Activated CD4-positive, CD25-positive, alpha-beta regulatory T cell (primary cell): ENCODE measurements at places on chromosomes 1 and 21.
A peak's percentile ranks its signal among the peaks of the same experiment; 100 is the strongest.

DNA sequence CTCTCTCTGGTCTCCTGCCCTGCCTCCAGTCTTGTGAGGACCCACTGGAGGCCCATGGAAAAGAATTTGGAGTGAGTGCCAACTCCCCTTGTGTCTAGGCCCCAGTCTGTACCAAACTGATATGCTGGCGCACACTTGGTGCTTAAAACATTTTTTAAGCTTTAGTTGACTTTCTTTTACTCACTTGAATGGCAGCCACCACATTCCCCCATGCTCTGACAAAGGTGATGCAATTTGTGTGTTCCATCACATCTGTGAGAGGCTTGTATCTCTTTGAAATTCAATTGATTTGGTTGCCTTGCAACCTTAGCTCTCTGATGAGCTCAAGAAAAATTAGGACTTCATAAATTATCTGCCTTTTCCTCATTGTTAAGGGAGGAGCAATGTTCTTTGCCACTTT is 30.5 kb upstream of the WDTC1 start:
- DNase-seq = no peak

GRCh38 chr1:88399690-88400089 is 284.4 kb upstream of the PKN2 start:
- DNase-seq = no peak

DNA sequence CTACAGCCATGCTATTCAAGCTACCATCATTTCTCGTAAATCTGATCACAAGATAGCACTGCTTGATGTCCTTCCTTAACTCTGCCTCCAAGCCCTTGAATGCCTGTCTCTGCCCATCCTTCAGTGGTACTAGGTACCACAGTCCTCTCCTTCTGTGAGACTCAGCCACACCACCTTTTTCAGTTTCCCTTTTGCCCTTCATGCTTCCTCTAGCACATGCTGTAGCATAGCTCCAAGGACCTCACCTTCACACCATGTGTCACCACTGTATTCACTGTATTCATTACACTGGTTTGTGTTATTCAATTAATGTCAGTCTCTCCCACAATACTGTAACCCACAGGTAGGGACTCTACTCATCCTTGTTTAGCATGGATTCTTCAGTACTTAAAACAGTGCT is 8.0 kb upstream of the TP53BP2 start:
- no peak for DNase-seq

GRCh38 chr1:182766881-182767645 is 22.5 kb upstream of the NPL start:
- DNase-seq = no peak

DNA sequence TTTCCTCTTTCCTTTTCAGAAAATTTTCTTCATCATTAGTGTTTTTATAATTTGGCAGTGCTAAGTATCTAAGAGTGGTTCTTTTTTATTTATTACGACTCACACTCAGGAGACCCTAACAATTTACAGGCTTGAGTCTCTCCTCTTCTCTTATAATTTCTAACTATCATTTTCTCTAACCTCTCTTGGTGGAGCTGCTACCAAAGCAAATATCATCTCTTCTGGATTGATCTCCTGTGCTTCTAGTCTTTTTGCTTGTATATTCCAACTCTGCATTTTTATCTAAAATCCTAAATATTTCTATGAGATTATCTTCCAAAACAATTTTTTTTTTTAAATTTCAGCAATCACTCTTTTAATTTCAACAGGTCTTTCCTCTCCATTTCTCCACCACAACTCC is 250.3 kb downstream of the KCNT2 start:
- no peak for DNase-seq

DNA sequence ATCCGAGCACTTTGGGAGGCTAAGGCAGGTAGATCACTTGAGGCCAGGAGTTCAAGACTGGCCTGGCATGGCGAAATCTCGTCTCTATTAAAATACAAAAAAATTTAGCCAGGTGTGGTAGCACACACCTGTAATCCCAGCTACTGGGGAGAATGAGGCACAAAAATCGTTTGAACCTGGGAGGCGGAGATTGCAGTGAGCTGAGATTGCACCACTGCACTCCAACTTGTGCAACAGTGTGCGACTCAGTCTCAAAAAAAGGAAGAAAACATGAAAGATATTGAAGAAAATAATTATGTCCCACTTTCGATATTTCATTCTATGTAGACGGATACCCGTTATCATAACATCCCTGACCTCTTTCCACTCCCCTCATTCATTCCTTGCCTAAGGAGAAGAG is 19.2 kb downstream of the TUT4 start:
- no peak for DNase-seq

- DNase-seq = no peak
Observed at GRCh38 chr1:67124455-67124854, 10.3 kb downstream of the C1orf141 start.

- DNase-seq = no peak
Observed at GRCh38 chr1:67432745-67433144, 2.5 kb upstream of the SERBP1 start.

GRCh38 chr1:59323879-59324278 is 27.0 kb downstream of the FGGY start:
- no peak for DNase-seq

GRCh38 chr1:66852870-66853269 is 51.8 kb upstream of the INSL5 start:
- no peak for DNase-seq

DNA sequence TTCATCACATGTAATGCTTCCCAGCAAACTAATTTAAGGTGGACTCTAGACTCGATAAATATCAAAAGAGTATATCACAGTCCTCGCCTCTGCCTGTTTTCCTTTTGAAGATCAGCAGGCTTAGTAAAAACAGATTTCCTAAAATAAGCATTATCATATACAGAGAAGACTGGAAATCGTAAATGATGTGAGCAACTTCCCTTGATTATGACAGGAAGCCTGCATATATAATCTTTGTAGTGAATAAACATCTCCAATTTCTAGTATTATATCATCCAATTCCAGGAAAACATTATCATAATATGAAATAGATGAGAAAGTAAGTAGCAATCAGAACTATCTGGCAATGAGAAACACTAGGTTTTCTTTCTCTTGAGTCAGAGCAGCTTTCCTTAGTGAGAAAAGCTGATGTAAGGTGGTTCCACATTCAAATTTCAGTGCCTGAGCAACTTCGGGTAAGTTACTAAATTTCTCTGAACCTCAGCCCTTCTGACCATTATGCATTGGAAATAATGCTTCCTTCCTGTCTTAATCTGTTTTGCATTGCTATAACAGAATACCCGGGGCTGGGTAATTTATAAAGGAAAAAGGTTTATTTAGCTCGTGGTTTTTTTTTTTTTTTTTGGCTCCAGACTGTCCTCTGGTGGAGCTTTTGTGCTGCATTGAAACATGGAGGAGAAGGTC is 12.6 kb upstream of the POU2F1 start:
- no peak for DNase-seq

DNA sequence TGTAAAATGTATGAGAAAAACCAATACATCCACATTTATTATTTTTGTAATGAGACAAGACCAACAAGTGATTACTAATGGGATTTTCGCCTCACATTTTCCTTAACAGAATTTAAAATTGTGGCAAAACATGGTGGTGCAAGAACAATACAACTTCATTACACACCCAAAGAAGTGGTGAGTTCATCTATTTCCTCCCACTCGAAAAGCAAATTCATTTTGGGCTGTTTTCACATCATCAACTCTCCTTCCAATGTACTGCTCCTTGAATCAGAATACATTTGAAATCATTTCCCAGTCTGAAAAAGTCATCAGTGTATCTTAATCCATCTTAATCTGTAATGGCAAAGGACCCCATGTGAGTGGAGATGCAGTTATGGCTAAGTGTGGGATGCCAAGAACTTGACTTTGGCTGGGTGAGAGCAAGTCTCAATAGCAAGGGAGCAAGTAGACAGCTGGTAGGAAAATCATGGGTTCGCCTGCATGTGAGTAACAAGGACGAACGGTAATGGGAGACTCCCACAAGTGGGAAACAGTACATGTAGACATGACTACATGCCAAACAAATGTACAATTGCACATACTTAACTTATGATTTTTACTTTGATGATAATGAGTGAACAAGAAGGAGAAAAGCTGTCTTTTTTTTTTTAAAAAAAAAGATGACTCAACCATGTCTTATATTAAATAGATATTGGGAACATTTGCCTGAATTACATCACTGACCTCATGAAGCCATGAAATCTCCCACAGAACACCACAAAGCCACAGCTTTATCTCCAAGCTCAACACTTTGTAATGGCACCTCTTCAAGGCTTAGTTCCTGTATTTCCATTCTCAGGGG is 46.0 kb downstream of the RUNX1 start:
- DNase-seq = no peak

- DNase-seq = no peak
Observed at GRCh38 chr1:203547147-203547546, 53.2 kb downstream of the OPTC start.

GRCh38 chr1:65388908-65389695 is 31.4 kb upstream of the LEPR start:
- DNase-seq = no peak

- DNase-seq = no peak
Observed at GRCh38 chr1:78586572-78586971, 33.7 kb upstream of the IFI44L start.

- peak; percentile 44 for DNase-seq
Observed at GRCh38 chr1:110780600-110781484, 92.1 kb upstream of the CD53 start.

DNA sequence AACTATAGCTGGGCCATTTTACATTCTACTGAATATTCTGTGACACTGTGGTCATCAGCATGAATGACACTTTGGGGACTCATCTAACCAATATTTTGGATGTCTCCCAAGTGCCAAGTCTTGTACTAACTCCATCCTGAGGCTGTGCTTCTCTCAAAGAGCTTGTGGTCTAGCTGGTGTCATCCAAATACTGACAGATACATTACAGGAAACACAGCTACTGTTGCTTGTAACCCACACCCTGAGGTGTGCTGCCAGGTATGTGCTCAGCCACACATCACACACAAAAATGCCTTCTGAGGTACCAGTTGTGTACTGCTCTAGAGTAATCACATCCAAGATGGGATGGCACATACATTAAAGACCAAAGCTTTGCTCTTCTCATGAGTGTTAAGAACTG is 81.6 kb downstream of the ST6GALNAC5 start:
- no peak for DNase-seq

GRCh38 chr1:19220080-19220846 is 10.2 kb upstream of the UBR4 start:
- no peak for DNase-seq

GRCh38 chr21:16079830-16080229 is 350.0 kb downstream of the USP25 start:
- no peak for DNase-seq

DNA sequence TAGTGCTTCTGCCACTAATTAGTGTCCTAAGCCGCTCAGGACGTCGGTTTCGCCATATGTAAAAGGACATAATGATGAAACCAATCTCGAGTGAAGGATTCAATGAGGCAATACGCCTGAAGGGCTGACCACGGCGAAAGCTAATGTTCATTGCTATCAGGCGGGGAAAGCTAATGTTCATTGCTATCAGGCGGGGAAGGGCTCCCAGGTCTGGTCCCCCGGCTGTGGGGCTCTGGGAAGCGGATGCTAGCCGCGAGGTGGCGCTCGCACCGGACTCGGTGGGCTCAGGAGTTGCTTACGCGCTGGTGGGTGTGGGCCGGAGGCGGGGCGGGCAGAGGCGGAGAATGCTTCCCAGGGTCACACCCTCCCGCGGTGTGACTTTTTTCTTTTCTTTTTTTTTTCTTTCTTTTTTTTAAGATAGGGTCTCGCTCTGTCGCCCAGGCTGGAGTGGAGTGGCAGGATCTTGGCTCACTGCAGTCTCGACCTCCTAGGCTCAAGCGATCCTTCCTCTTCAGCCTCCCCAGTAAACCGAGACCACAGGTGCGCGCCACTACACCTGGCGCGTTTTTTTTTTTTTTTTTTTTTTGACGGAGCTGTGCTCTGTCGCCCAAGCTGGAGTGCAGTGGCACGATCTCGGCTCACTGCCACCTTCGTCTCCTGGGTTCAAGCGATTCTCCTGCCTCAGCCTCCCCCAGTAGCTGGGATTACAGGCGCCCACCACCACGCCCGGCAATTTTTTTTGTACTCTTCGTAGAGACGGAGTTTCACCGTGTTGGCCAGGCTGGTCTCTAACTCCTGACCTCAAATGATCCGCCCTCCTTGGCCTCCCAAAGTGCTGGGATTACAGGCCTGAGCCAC is 1.1 kb upstream of the PEAR1 start:
- DNase-seq = peak; percentile 71

DNA sequence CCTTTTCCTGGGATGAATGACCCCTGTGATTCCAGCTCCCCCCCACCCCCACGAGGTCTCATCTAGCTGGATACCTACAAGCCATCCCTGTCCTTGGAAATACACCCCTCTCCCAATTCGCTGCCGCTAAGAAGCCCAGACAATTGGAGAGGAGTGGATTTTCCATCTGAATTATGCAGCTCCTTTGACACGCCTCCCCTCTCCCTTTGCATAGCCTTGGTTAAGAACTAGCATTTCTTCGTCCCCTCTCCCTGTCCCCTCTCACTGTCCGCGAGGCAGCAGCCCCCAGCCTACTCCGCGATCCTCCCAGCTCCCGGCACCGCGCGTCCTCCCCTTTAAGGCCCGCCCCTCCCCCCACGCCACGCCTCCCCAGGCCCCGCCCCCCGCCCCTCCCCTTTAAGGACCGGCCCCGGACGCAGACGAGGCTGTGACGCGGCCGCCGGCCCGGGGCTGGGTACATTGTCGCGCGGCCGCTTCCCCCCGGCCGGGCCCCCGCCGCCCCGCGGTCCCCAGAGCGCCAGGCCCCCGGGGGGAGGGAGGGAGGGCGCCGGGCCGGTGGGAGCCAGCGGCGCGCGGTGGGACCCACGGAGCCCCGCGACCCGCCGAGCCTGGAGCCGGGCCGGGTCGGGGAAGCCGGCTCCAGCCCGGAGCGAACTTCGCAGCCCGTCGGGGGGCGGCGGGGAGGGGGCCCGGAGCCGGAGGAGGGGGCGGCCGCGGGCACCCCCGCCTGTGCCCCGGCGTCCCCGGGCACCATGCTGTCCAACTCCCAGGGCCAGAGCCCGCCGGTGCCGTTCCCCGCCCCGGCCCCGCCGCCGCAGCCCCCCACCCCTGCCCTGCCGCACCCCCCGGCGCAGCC is at the start of gene MAPKAPK2:
TSS of gene MAPKAPK2 (plus strand) at position 428 of the 856 bp plus-strand sequence. CDS start at position 753, 325 bp downstream.
- peak; percentile 75 for DNase-seq

GRCh38 chr1:39239968-39240367 is 35.5 kb downstream of the MACF1 start:
- DNase-seq = no peak

GRCh38 chr21:44283948-44284347 is 1.7 kb upstream of the AIRE start:
- no peak for DNase-seq

GRCh38 chr1:58818976-58819375 is 35.1 kb upstream of the JUN start:
- no peak for DNase-seq

DNA sequence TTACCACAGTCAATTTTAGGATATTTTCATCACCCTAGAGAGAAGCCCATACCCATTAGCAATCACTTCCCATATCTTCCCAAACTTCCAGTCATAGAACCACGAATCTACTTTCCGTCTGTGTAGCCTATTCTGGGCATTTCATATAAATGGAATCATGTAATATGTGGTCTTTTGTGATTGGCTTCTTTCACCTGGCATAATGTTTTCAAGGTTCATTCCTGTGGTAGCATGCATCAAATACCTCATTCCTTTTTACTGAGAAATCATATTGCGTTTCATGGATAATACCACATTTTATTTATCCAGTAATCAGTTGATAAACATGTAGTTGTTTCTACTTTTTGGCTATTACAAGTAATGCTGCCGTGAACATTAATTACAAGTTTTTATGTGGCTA is 21.5 kb downstream of the DESI2 start:
- DNase-seq = no peak
